EH (cell line): ENCODE measurements at places on chromosomes 16 and 17.

- peak; percentile 77 for DNase-seq
Observed at GRCh38 chr17:10149573-10150399, 48.6 kb downstream of the GAS7 start.

DNA sequence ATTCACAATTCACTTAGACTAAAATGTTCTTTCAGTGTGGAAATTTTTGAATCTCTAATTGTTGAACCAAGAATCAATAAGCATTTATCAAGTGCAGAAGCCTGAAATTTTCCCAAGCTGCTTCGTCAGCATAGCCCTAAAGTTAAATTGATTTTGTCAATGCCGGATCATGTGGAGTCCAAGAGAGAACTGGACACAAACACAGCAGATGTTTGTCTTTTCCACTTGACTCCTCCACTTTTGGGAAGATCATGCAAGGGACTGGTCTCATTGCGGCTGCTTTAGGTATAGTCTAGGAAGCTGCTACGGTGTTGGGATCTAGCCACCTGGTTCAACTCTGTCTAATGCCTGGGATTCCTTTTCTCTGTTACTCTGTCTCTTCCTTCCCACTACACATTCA, 95.7 kb downstream of the CYB561 start:
- no peak for DNase-seq

DNA sequence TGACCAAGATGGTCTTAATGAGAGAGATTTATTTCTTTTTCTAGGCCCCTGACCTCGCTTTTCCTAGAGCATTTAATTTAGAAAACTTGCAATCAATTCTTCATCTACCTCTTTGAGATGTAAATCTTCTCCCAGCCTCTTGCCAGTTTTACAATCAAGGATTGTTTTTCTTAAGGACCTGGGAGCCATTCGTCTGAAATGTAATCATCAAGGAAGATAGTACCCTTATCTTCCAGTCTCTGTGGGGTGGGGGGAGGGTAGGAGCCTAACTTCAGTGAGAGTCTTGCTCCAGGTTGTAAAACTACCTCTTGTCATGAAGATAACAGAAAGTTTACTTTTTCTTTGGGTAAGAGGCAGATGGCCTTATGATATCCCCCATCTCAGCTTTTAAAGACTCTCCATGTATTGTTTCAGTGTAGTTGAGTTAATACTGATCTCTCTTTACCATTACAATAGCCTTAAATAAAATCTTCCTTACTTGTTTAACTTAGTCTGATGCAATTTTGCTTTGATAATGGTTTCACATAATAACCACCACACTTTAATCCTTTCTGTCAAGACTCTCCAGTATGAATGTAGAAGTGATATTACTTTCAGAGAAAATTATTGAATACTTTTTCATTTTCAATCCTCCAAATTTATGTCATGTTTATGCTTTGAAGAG, 110.2 kb upstream of the CPHXL start:
- no peak for DNase-seq

GRCh38 chr17:78040440-78041385, 82.2 kb downstream of the TNRC6C start:
- DNase-seq = peak; percentile 76

DNA sequence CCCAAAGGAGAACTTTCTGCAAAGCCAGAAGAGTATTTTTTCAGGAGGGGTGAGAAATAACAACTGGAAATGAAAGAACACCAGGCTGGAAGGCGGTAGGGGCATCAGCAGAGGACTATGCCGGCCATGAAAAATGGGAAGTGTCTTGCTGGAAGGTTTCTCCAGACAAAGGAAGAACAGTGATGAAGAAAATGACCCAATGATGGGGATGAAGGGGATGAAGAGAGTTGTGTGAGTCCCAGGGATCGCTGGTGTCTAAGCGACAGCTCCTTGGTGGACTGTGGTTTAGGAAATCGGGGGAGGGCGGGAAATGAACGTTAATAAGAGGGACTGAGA, 623 bp downstream of the TTLL6 start:
- no peak for DNase-seq

GRCh38 chr16:50304467-50305440, 38.4 kb downstream of the ADCY7 start:
- no peak for DNase-seq

DNA sequence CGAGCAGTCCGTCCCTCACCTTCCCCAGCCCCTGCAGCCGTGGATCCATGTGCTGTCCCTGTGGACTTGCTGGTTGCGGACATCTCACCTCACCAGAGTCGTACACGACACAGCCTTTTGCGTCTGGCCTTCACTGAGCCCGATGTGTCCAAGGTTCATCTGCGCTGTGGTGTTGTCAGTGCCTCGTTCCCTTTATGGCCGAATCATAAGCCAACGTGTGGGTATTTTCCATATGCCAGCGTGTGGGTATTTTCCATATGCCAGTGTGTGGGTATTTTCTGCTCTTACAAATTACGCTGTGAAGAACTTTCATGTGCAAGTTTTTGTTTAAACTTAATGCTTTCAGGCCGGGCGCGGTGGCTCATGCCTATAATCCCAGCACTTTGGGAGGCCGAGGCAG, 31.6 kb downstream of the TBCD start:
- no peak for DNase-seq

GRCh38 chr16:3035289-3035971, 1.3 kb downstream of the BICDL2 start:
- DNase-seq = no peak

DNA sequence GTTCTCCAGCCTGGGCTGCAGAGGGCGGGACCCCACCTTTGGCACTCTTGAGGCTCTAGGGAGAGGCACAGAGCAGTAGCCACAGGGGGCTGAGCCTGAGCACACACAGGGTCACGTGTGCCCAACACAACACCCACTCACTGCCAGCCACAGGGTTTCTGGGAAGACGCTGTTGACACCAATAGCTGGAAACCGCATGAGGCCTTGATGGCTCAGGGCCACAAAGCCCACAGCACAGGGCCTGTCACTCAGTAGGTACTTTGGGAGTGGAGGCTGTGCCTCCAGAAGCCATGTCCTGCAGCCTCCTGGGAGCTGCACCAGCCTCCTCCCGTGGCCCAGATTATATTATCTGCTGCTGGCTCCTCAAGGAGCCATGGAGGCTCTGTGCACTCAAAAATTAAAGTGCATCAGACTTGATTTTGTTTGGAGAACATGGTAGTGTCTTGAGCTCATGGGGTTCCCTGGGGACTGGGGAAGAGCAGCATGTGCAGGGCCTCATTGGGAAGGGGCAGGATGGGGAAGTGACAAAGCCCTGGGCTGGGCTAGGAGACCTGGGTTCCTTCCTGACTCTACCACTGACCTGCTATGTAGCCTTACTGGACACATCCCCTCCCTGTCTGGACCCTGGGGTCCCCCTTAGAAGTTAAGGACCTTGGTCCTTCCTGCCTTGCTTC, 12.5 kb upstream of the SREBF1 start:
- DNase-seq = peak; percentile 61

- DNase-seq = peak; percentile 60
Observed at GRCh38 chr16:66603537-66604375, 748 bp upstream of the CMTM3 start.

- DNase-seq = no peak
Observed at GRCh38 chr17:67137026-67137370, 92.6 kb downstream of the CACNG1 start.

DNA sequence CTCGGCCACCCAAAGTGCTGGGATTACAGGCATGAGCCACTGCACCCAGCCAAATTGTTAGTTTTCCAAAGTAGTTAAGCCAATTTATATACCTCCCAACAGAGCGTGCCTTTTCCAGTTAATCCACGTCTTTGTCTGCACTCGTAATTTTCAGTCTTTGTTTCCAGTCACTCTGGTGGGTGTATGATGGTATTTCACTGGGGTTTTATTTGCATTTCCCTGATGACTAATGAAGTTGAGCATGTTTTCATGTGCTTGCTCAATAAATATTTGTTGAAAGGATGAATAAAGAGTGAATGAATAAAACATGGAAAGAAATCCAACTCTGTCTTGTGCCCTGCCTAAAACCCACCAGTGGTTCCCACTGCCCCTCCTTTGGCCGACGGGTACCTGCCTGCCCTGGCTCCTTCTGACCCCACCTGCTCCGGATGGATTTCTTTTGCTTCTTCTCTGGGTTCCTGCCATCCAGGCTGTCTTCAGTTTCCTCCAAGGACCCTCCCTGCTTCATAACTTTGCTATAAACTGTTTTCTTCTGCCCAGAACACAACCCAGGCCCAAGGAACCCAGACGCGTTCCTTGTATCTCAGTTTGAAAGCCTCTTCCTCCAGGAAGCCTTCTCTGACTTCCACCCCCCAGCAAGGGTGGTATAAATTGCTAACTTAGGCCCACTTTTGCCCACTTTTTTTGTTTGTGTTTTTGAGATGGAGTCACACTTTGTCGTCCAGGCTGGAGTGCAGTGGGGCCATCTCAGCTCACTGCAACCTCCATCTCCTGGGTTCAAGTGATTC, 3.0 kb upstream of the ABCC1 start:
- DNase-seq = peak; percentile 90

GRCh38 chr17:36855459-36855858, 81.8 kb upstream of the LHX1 start:
- DNase-seq = no peak

DNA sequence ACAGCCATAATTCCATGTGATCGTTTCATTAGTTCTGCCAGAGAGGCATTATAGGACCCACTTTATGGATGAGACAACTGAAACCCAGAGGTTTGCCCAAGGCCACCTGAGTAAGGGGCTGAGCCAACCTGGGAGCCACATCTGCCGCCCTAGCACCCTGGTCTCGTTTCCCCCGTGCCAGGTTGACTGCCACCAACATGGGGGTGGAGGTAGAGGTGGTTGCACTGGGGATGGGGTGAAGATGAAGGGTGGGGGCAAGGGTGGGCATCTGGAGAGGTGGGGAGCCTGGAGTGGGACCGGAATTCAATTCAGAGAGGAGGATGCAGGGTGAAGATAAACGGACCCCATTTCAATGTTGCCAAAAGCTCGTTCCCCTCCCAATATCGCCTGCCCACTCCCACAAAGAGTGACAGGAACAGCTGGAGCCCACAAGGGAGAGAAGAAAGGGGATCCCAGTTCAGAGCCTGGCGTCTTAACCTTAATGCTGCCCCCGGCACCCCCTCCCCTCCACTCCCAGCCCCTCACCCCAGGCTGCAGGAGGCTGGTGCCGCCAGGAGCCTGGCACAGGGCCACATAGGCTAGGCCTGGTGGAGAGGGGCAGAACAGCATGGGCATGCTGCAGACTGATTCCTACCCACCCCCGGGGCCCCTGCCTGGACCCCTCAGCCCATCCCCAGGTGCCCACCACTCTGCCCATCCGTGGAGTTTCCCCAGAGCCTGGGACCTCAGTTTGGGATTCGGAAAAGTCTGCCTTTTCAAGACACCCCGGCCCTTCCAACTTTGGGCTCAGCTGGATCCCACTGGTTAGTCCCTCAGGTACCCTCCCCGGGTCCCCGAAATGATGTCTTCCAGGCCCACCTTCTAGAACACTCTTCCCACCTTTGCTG, 29.6 kb downstream of the NGFR start:
- DNase-seq = no peak

- peak; percentile 70 for DNase-seq
Observed at GRCh38 chr16:48949636-48950035, 332.0 kb downstream of the CBLN1 start.

DNA sequence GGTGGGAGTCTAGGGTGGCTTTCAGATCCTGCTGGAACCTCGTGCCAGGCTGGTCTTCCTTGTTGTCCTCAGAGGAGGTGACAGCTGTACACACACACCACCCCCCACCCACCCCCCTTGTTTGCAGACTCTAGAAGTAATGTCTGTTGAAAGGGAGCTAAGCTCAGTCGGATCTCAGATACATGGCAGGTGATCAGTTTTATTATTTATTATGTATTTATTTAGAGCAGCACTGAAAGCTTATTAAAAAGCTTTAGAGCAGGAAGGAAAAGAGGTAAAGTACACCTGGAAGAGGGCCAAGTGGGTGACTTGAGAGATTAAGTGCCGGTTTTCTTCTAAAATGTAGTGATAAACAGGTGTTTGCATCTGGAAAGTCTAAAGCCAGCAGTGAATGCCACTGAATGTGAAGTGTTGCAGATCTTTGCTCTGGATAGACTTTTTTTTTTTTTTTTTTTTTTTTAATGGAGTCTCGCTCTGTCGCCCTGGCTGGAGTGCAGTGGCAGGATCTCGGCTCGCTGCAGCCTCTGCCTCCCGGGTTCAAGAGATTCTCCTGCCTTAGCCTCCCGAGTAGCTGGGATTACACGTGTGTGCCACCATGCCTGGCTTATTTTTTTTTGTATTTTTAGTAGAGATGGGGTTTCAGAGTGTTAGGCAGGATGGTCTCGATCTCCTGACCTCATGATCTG, 40.2 kb downstream of the FOXK2 start:
- DNase-seq = no peak

GRCh38 chr17:48579760-48580554, 1.8 kb upstream of the HOXB4 start:
- DNase-seq = peak; percentile 22

DNA sequence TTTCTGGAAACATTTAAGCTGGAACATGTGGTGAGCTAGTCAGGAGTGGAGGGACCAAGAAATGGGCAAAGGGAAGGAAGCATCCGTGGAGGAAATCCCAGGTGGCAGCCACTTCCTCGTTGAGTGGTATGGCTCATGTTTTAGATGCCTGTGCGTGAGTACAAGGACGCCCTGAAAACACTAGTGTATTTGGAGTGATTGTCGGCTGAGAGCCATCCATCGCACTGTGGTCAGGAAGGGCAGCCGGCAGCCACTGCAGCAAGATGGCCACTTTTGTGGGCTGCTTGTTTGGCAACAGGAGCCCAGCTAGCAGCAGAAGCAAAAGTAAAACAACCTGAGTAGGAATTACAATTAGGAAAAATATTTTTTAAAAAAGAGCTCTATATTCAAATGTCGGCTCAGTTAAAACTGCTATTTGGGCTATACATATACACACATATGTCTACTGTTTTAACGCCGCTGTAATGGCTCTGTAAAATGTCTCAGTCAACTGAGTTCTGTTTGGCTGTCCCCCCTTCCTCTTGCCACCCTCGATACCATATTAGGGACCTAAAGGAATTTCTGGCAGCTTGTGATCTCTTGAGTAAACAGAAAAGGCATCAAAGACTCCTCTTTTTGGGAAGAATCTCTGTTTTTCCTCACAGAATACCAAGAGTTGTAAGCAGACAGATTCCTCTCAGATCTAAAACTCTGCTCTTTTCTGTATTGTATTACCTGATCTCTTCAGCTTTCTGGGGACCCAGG, 39.2 kb downstream of the BRD7 start:
- no peak for DNase-seq

DNA sequence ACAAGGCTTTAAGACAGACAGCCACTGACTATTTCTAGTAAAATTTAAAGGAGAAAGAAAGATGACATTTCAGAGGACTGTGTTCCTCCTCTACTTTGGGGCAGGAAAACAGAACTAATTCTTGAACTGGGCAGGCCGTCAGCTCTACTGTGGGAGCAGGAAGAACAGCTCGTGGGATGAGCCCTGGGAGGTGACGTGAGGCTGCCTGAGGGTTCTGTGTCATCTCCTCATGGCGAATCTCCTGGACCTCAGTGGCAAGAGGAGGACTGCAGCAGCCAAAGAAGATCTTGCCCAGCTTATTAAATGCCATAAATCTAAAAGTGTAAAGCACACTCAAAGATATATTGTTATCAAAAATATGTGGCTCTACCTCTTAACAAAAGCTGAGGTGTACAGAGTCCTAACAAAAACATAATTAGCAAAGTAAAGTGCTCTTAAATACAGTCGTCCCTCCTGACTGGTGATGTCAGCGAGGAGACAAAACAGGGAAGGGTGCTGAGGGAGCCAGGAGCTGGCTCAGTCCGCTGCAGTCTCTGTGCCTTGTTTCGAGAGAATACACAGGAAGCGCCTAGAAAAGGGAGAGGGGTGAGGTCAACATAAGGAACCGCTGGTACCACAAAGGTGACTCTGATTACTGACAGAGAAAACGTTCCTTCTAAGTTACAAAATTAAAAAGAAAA, 58.0 kb downstream of the CREBBP start:
- DNase-seq = peak; percentile 72
